ENCODE measurements at places on chromosomes 6 and 20. TPM values are rescaled to one million over a fixed set of nuclear protein-coding genes. Genes with fewer than 3 reads are reported as not detected.

GRCh38 chr20:5834436-5835005 is 84.3 kb downstream of the SHLD1 start:
- no peak for DNase-seq

- no peak for DNase-seq
Measured at GRCh38 chr6:14918200-14918907, 327.5 kb upstream of the JARID2 start.

DNA sequence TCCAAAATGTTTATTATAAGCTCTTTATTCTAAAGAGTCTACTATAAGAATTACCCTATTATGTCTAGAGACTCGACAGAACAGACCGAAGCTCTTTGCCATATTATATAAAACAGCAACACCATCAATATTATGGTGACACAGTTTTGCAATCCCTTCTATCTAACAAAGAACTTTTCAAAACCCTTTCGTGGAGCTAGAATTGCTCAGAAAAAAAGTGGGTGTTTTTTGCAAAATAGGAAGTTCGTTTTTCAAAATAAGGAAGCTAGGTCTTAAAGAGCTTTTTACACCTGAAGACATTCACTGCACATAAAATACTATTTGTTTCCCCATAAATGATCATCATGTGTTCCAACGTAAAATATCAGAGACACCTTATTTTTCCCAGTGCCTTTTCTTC is 240.0 kb downstream of the FOXC1 start:
- no peak for DNase-seq

DNA sequence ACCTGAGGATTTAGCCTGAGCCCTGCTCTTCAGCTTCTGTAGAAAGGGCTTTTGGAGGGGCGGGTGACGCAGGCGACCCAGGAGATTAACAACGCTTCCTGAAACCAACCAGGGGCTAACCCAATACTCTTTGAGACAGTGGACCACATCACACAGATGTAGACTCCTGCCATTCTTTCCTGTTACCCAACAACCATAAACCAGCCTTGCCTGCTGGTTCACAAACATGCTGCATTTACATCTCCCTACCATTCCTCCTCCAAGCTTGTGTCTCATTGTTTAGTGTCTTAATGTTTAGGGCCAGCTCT is 28.3 kb downstream of the PPP1R16B start:
- DNase-seq = no peak

- no peak for DNase-seq
Measured at GRCh38 chr20:49853640-49854039, 41.0 kb downstream of the SLC9A8 start.

PPP1R3G gene
- 0.26 TPM for total RNA-seq

SLA2 gene
- total RNA-seq = 0.14 TPM

RIN2 gene
- 29.7 TPM for total RNA-seq

DNA sequence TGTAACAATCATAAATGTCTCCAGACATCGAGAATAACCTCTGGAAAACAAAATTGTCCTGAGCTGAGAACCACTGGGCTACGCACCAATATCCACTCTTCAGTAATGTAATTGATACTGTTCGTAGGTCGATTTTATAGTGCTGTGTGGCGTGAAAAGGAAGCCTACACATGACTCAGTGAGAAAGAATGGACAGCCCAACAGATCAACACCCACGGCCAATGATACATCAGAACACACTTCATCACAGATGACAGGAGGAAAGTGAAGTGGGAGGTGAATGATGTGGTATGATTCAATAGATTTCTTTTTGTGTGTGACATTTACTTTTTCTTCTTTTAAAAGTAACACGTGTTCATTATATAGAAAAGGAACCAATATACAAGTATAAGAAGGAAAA is 93.5 kb downstream of the RPS12 start:
- no peak for DNase-seq

- DNase-seq = no peak
Measured at GRCh38 chr6:6721606-6722005, 133.1 kb downstream of the LY86 start.

GRCh38 chr6:48626421-48626820 is 515.4 kb upstream of the PTCHD4 start:
- DNase-seq = no peak

PDE7B gene
- 28.6 TPM for total RNA-seq

GRCh38 chr6:128290221-128290620 is 230.2 kb downstream of the PTPRK start:
- DNase-seq = no peak

GRCh38 chr6:25968769-25969168 is 6.2 kb downstream of the TRIM38 start:
- no peak for DNase-seq

DNA sequence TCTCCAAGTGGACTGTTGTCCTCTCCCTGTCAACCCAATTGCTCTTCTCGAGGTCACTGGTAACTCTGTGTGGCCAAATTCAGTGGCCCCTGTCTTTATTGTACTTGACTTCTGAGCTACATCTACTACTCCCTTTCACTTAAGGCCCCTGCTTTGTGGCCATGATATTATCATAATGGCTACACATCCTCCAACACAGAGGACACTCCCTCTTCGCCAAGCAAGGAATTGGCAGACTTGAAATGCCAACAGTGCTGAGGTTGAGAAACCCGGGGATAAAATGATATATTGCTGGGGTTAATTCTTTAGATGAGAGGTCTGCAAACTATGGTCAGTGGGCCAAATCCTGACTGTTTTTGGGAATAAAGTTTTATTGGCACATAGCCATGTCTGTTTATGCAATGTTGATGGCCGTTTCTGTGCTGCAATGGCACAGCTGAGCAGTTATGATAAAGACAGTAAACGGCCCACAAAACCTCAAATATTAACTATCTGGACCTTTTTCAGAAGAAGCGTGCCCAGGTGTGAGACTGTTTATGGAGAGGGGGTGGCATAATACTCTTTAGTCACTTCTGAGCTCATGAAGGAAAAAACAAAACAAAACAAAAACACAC is 12.0 kb upstream of the MRPS10 start:
- no peak for DNase-seq

SYNDIG1 gene
- 3.4 TPM for total RNA-seq

DNA sequence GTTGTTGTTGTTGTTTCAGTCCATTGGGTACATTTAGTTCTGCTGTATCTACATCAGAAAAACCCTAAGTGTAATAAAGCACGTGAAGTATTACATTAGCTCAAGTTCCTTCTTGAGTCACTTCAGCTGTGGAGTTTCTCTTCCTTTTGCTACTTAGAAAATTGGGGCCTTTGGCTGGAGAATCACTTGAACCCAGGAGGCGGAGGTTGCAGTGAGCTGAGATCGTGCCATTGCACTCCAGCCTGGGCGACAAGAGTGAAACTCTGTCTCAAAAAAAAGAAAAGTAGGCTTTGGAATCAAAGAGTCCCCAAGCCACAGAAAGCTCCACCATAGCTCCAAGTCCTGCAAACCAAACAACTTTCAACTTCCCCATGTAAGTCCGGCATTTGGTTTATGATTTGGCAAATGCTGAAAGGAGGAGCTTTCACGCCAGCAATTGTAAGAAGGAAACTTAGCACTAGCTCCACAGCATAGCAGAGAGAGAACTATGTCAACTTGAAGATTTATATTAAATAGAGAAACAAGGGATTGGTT is 56.5 kb upstream of the RNF144B start:
- DNase-seq = no peak

- DNase-seq = no peak
Measured at GRCh38 chr20:57332105-57333089, 2.8 kb downstream of the SPO11 start.

EYS gene
- total RNA-seq = 1.3 TPM

RAET1G gene
- total RNA-seq = not detected

DNA sequence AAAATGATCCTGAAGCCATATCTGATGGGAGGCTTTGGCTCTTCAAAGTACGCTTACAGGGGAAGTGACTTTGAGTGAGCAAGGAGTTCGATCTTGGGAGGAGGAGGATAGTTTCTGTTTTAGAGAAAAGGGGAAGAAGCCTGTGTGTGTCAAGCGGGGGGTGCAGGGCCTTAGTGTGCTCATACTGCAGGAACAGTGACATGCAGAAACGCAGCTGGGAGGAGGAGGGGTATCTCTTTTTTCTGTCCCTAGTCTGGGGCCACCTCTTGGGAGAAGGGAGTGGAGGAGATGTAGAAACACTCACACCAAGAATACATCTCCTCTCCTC is 19.8 kb downstream of the SIRPD start:
- no peak for DNase-seq

GRCh38 chr6:70413992-70414494 is 735 bp downstream of the FAM135A start:
- no peak for DNase-seq

Measured in uterus (tissue), 4 donors.